NK-92 treated with Interleukin-12 subunit alpha and Interleukin-12 subunit beta, amount 100 ng/mL, for 24 hours (cell line): ENCODE measurements at places on chromosomes 5 and 9.

DNA sequence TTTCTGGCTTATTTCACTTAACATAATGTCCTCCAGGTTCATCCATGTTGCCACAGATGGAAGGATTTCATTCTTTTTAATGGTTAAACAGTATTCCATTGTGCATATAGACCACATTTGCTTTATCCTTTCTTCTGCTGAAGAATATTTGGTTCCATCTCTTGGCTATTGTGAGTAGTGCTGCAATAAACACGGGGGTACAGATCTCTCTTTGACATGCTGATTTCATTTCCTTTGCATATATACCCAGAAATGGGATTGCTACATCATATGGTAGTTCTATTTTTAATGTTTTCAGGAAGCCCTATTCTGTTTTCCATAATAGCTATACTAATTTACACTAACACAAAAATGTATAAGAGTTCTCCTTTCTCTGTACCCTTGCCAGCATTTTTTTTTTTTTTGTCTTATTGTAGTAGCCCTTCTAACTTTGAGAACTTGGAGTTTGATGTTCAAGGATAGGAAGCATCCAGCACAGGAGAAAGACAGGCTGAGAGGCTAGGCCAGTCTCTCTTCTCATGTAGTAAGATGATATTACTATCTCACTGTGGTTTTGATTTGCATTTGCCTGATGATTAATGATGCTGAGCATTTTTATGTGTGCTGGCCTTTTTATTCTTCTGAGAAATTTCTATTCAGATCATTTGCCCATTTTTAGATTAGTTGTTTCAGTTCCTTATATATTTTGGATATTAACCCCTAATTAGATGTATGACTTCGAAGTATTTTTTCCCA is 592.2 kb upstream of the ZNF608 start:
- no peak for DNase-seq

DNA sequence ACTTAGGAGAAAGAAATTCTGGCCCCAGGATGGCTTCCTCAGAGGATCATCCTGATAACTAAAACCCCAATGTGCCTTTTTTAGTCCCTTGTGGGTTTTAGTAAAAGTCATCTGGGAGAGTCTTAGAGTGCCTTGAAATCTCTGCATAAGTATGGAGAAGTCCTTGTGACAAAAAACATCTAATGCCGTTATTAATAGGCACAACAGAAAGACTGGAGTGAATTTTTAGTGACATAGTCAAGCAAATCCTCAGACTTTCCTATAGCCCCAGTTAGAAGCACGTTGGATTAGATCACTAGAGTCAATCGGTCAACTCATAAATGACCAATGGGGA is 108.2 kb upstream of the MPDZ start:
- no peak for DNase-seq

DNA sequence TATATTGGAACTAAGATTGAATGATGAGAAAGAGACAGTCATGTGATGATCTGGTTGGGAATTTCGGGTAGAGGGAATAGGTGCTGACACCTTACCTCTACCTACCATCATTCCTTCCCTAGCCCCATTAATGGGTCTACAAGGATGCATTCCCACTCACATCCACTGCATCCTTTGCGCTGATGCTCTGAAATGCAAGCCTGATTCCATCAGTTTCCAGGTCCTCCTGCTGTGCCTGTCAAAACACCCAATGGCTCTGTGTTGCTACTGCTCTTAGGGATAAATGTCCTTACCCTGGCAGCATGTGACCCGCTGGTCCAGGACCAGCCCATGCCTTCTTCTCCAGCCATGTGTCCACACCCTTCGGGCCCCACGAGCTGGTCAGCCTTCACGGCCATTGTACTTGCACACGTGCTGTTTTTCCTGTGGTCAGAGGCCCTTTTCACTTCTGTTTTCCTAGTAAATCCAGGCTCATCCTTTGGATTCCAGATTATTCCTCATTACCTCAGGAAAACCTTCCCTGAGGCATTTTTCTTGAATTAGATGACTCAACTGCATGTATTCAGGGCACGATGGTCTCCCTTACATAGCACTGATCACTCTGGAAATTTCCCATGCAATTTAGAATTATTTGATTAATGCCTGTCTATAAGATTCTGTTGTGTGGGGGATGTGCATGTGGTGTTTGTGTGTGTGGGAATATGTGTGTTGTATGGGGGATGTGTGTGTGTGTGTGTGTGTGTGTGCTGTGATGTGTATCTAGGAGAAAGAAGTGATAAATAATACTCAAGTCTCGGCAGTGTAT is 185.0 kb downstream of the DIRAS2 start:
- DNase-seq, result no peak

DNA sequence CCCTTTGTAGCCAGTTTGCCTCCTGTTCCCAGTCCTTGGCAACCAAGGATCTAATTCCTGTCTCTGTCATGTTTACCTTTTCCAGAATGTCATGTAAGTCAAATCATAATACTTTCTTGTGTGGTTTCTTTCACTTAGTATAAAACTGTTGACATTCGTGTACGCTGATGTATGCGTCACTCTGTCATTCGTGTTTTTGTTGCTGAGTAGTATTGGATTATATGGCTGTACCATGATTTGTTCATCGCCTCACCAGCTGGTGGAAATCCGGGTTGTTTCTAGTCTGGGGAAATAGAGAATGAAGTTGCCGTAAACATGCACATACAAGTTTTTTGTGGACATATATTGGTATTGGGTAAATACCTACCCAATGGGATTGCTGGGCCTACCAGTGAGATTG is 97.4 kb downstream of the ANGPTL2 start:
- no peak for DNase-seq

- DNase-seq, result no peak
These were observed 168.6 kb downstream of the CFAP90 start for GRCh38 chr5:7682379-7682778.

DNA sequence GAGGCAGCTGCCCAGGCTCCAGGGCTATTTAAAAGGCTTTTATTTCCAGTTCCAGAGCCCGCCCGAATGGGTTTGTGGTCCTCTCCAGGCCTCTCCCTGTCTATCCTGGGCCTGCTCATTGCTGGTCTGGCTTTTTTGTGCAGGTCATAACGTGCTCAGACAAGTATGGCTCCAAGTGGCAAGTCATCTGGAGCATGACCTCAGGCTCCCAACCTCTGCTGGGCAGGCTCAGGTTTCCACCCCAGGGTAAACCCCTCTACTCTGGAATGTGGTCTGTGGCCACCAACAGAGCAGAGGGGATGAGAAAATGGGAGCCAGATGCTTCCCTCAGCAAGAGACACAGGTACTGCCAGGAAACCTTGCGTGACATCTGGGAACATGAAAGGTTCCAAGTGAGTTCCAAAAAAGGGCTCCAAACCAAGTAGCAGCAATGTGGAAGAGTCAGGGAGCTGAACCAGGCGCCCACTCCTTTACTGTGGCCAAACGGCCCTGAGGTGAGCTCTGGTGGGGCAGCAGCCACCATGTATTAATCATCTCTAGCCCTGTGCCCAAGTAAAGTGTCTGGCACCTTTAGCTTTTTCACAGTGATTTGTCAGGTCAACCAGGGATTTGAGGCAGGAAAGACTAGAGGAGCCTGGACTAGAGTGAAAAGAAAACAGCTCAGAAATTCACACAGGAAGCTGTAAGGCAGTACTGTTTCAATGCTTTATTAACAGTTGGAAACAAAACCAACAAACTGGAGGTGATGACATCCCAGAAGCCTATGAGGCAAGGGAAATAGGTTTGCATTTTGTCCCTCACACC is 25.7 kb downstream of the PCDHGC5 start:
- DNase-seq, result no peak

DNA sequence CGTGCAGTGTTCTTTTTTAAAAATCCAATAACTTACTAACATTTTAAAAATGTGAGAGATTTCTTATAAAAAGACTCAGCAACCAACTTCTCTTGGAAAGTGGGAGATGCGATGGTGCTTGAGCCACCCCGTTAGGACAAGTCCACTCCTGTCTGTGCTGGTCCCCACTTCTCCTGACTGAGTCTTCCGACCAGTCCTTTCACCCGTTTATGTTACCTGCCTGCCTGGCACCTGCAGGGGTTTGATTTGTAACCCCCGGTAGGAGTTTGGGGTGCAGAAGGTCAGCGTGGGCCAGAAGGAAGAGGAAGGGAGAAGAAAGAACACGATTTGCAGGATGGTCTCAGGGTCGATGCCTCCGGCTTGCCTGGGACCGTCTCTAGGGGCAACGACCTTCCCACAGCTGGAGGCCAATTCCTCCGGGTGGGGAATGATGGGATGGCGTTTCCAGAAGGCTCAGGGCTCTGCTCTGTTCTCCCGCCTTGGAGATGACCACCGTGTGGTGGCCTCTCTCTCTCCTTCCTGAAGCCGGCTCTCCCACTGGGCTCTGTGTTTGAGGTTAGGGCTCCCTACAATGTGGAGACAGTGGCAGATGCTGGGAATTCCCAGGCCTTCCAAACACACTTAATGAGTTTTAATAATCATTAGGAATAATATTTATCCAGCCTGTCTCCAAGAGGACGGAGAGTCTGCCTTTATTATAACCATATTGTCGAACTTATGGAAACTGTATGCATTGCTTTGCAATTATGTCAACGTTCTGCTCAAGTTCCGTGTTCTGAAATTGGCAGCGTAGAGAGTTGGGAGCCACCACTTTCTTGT is 14.8 kb downstream of the COL27A1 start:
- no peak for DNase-seq

DNA sequence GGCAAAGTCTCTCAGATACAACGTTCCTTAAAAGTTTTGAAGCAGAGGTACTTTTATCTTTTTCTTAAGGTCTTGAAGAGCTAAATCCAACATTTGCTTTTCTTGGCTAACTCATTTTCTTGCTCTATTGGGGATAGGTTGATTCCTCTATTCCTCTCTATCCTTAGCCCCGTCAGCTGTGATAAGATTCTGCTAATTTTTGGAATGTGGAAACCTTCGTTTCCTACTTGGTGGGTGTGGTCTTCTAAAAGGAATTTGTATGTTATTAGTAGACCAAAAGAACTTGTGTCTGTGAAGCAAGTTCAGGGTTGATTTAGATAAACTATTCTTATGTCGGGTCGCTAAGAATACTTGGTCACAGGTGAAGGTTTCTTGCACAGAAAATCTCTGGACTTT is 308.6 kb downstream of the ADAMTS6 start:
- no peak for DNase-seq

- no peak for DNase-seq
These were observed 11.5 kb downstream of the GPR150 start for GRCh38 chr5:95631255-95631958.

GRCh38 chr9:94096819-94097577 is 12.7 kb downstream of the PTPDC1 start:
- no peak for DNase-seq

DNA sequence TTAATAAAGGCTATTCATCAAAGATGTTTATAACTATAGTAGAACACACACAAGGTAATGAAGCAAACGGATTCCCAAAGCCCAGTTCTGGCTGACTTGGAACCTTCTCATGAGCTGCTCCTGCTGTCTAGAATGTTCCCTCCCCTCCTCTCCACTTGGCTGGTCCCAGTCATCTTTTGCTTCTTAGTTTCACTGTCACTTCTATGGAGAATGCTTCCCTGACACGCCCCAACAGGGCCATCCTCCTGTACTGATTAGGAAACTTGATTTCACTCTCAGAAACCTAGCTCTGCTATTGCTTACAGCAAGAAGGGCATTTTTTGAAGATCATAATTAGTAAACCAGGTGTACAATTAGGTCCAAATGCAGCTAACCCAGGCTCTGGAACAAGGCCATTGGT is 3.2 kb upstream of the RAPGEF1 start:
- DNase-seq, result no peak

- DNase-seq, result no peak
These were observed 71.5 kb downstream of the FREM1 start for GRCh38 chr9:14838701-14839100.

GRCh38 chr5:55234121-55234700 is 803 bp upstream of the CCNO start:
- DNase-seq, result no peak

DNA sequence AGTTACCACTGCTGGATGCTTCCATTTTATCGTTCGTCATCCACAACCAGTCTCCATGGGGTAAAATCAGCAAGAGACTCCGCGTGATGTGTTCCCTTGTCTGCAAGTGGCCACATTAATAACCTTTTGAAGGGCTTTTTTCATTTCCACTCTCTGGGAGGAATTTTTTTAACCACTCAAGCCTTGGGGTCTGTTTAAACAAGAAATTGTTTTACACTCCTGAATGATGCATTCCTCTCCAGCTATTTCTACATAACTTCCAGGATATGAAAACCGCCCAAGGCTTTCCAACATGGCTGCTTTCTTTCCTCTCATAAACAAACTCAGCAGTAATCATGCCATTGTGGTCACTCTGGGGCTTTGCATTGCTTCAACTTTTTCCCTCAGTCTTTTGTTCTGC is 217.2 kb upstream of the DAPK1 start:
- no peak for DNase-seq

DNA sequence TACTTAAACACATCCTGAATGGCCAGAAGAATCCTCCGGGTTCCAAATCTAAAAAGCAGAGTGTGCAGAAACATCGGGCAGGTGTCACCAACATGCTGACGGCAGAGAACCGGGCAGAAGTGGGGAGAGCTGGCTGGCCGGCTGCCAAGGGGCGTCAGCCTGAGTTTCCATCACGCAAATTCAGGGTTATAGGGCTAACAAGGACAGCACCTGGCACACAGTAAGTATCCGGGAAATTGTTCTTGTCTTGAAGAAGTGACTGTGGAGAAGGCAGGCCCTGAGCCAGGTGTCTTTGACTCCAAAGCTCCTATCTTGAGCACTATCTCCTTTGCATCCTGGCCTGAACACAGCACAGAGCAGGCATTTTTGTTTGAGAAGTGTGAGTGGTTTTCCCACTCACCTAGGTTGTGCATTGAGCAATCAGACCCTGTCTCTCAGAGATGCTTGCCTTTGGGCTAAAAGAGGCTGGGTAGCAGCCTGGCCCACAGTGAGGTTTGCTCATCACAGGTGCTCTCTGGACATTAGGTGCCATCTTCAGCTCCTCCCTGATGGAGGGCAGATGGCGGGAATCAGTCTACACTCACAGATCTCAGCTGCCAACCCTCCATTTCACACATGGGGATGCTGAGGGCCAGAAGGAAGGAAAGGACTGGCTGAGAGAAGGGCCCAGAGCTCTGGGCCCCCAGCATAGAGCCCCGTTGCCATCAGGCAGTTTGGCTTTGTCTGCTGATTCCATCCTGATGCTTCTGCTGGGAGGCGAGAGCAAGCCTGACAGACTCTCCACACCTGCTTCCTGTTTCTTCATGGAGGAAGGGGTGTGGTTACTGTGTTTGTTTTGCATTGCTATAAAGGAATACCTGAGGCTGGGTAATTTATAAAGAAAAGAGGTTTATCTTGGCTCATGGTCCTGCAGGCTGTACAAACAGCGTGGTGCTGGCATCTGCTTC is 52.8 kb downstream of the WHRN start:
- no peak for DNase-seq

- no peak for DNase-seq
These were observed 5.9 kb downstream of the FAM163B start for GRCh38 chr9:133603135-133603927.
